CD4-positive, alpha-beta memory T cell (primary cell): ENCODE measurements at places on chromosomes 16 and 17.

DNA sequence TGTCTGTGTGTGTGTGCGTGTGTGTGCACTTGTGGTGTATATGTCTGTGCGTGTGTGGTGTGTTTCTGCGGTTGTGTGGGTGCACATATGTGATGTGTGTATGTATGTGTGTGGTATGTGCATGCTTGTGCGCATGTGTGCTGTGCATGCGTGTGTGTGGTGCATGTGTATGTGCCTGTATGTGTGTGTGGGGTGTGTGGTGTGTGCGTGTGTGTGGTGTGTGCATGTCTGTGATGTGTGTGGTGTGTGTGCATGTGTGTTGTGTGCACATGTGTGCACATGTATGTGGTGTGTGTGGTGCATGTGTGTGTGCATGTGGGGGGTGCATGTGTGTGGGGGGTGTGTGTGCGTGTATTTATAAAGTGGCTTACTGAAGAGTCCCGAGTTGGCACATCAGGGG is 23.0 kb upstream of the DNAI2 start:
- no peak for DNase-seq

DNA sequence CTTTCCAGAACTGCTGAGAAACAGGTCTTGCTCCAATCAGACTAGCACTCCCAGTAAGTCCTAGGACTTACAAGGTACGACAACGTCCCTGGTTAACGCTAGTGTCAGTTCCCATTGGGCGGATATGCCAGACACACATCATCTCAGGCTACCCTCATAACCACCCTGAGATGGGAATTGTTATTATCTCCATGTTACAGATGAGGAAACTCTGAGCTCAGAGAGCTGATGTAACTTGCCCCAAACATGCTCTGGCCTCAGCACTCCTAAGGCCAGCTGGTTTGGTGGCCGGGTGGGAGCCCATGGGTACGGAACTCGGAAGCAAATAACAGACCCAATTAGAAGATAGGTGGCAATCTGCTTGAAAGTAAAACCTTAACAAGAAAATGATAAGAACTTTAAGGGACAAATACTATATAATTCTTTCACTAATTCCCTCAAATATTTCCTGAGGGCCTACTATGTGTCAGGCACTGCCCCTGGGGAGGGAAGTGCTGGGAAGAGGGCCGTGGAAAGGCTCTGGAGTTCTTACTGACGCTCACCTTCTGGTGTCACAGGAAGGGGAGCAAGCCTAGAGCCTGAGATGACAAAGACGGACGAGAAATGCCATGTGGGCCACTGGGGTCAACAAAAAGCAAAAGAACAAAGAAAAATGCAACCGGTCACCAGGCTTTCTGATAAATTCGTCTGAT is 6.9 kb downstream of the CREBBP start:
- DNase-seq = no peak

- peak; percentile 63 for DNase-seq
These were observed 17.0 kb downstream of the FAM117A start for GRCh38 chr17:49746791-49747490.

- peak; percentile 75 for DNase-seq
These were observed at the start of gene CACNB1 for GRCh38 chr17:39197380-39198185. Gene CACNB1 (minus strand): TSS chr17:39197669. CDS start chr17:39197495, 174 bp downstream.

- DNase-seq = no peak
These were observed 11.3 kb downstream of the FBXO31 start for GRCh38 chr16:87372305-87372704.

DNA sequence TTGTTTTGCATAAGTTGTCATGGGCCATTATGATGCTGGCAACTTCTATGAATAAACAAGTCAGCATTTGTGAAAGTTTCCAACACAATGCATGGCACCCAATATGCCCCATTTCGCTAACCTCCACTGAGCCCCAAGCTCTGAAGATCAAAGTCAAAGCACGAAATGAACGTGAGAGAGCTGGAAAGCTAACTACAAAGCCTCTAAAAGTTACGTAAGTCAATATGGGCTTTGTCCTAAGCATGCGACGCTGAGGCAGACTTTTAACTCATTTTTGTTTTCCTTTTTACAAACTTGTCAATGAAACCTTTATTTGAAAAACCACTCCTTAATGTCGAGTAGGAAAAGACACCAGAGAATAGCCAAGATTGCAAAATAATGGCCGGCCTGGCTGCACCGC is 131.6 kb upstream of the NUDT7 start:
- no peak for DNase-seq

- no peak for DNase-seq
These were observed 363.3 kb downstream of the SEC14L1 start for GRCh38 chr17:77503916-77504651.

DNA sequence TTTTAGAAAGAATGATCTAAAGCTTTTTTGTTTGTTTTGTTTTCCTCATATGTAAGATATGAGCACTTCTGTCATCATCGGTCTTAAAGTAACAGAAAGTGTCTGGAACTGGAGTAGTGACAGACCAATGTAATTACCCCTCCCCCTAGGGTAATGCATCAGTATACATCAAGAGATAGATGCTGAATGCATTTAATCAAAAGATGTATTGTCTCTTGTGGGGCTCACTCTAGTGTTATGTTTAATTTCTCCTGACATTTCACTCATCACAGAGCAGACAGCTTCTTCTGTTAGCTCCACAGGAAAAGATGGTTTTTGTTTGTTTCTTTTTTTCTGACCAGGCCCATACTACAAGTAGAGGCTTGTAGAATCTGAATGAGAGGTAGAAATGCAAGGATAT is 168.7 kb upstream of the C17orf78 start:
- no peak for DNase-seq

GRCh38 chr17:10769840-10770239 is 34.1 kb downstream of the TMEM238L start:
- no peak for DNase-seq

DNA sequence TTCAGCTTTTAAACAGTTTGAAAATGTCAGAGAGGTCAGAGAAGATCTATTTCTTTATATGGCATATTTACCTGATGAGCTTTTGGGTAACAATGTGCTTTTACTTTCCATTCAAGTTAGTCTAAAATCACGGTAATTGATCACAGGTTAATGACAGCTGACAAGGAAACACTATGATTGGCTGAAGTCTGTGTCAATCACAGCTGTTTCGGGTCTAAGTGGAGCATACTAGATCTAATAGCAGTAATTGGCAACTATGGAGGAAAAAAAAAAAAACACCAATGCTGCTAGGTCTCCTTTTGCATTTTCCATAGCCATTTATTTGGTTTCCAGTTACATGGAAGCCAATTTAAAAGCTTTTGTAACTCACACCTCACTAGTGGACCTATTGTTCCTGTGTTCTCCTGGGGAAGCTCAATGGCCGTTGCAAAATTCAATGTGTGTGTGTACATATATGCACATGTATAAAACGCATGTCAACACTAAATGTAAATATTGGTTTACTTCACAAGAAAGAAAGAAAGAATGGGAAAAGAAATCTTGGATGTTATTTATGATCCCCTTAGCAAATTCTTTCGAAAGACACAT is 568.3 kb upstream of the ZFHX3 start:
- DNase-seq = no peak

- DNase-seq = no peak
These were observed 386.0 kb downstream of the SLC39A11 start for GRCh38 chr17:72706396-72706981.

GRCh38 chr16:76964464-76965154 is 226.4 kb upstream of the MON1B start:
- DNase-seq = no peak

DNA sequence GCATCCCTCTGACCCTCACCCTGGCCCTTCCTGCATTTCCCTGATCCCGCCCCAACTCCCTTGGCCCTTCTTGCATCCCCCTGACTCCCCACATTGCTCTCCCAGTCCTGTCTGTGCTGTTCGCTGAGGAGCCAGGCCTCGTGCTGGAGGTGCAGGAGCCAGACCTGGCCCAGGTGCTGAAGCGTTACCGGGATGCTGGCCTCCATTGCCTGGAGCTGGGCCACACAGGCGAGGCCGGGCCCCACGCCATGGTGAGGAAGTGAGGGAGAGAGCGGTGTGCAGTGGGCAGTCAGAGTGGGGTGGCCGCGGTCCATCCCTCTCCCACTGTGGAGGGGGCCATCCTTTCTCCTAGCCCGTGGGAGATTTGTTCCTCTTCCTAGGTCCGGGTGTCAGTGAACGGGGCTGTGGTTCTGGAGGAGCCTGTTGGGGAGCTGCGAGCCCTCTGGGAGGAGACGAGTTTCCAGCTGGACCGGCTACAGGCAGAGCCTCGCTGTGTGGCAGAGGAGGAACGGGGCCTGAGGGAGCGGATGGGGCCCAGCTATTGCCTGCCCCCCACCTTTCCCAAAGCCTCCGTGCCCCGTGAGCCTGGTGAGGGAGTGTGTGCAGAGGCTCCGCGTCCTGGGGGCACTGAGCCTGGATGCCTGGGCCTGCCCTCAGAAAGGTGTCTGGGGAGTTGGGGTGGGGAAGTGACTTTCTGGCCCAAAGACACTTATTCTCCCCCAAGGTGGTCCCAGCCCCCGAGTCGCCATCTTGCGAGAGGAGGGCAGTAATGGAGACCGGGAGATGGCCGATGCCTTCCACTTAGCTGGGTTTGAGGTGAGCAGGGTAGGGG is 17.8 kb downstream of the PFAS start:
- DNase-seq = no peak
